Stimulated activated CD4-positive, alpha-beta T cell treated with anti-CD3 and anti-CD28 coated beads, TNF-alpha, amount 100 ng/mL, for 4 hours (primary cell): ENCODE measurements at places on chromosomes 4 and X.

DNA sequence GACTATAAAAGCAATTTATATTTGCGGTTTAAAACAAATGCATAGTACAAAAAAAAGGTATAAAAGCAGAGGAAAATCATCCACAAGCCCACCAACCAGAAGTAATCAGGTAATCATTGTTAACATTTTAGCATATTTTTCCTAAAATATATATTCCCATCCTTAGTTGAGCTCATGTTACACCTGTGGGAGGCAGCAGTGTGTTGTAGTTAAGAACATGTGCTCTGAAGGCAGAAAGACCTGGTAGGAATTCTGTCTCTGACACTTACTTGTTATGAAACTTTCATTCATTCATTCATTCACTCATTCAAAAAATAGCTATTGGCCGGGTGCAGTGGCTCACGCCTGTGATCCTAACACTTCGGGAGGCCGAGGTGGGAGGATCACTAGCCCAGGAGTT lies 15.4 kb upstream of the CDKL5 start:
- no peak for DNase-seq

DNA sequence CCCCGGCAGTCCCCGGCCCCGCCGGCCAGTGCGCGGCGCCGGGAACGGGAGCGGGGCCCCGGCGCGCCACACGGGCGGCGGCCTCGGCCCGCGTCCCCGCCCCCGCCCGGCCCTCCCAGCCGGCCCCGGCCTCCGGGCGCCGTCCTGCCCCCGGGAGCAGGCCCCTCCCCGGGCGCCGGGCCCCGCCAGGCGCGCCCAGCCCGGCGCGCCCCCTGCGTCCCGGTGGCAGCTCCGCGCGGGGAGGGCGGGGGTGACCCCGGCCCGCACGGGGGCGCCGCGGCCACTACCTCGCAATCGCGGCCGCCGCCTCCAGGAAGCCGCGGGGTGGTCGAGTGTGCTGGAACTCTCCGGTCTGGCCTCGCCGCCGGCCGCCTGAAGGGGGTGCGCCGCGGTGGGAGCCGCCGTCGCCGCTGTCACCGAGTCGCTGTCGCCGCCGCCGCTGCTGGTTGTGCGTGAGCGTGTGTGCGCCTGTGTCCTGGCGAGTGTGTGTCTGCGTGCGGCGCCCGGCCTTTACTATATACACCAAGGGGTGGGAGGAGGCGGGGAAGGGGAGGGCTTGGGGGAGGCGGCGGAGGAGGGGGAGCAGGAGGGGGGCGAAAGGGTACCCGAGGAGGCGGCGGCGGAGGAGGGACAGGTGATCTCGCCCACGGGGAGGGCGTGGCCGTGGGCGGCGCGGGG lies at the start of gene RAI2:
Gene RAI2 (minus strand): TSS at position 488 of the 678 bp plus-strand sequence. CDS start 59,288 bp downstream, outside the sequence.
- DNase-seq, result peak; percentile 36

- no peak for DNase-seq
These were observed 56.2 kb downstream of the SMIM20 start for GRCh38 chr4:25970226-25970675.

- no peak for DNase-seq
These were observed 43.0 kb upstream of the SCOC start for GRCh38 chr4:140330311-140330900.
